Right ventricle myocardium inferior (tissue), 1 donor: ENCODE measurements at places on chromosomes 13 and 19. TPM values are rescaled to one million over a fixed set of nuclear protein-coding genes. Genes with fewer than 3 reads are reported as not detected.

DNA sequence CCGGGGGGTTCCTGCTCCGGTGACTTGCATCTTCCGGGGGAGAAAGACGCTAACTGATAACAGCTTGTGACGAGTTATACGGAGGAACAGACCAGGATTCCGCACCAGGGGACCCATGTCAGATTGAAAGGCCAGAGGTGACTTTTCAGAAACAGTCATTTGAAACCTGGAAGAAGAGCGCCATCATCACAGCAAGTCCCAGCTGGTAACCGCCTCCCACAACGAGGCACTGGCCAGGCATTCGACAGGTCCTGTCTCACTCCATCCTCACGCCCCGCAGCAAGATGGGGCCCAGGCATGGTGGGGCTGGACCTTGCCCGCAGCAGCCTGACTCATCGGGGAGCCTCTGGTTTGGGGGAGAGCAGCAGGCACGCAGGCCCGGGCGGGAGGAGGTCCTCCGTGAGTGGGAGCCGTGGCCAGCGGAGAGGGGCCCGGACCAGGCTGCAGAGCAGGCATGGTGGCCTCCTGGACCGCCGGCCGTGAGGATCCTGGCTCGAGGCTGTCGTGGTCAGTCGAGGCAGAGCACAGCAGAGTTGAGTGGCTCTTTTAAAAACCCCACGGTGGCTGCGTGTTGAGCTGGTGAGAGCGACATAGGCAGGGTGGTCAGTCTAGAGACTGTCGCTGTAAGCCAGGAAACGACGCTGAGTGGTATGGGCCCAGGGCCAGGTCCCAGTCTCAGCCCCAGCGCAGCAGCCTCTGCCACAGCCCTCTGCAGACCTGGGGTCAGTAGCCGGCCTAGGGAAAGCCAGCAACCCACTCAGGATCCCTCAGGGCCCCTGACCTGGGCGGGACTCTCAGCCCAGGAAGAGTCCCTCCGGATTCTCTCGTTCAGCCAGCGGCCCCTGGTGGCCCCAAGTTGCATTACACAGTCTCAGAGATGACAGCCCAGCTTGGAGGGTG, 94.9 kb upstream of the MCF2L start:
- peak; percentile 92 for DNase-seq

DNA sequence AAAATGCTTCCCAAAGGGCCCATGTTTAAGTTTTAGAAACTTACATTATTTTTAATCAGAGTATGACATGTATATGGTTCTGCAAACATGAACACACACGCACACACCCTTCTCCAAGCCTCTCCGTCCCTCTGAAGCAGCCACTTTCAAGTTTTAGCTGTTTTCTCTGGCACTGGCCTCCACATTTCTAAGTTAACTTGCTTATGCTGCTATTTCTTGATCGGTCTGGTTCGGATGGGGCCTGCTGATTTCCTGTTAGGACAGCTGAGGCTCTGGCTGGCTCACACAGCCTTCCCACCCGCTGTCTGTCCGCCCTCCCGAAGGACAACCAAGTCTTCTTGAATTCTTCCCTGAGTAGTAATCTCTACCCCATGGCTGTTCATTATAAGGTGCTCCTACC, 4.4 kb downstream of the SPC24 start:
- DNase-seq, result peak; percentile 66

- DNase-seq, result peak; percentile 51
Measured at GRCh38 chr19:10800488-10800887, 35.5 kb downstream of the TMED1 start.

DNA sequence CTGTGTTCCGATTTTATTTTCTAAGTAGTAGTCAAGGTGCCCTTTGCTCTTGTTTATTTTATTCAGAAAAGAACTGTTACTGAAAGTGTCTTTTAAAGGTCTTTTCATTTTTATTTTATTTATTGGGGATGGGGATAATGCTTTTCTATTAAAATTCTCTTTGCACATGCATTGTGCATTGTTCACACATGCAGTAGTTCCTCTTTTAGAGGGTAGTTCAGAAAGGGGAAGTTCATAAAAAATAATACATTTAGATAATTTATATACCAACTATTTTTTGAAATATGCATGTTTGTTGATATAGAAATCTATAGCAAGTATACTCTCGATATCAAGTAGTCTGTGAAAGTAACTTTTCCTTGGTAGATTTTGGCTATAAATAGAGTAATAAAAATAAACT, 3.5 kb downstream of the GPC5 start:
- DNase-seq, result no peak

- DNase-seq, result no peak
Measured at GRCh38 chr13:44340508-44340907, 33.1 kb upstream of the SERP2 start.

GRCh38 chr19:31501427-31502195, 152.4 kb upstream of the TSHZ3 start:
- DNase-seq, result no peak

Gene RNF17
- total RNA-seq, result not detected
